ENCODE measurements at places on chromosomes 1 and 21.
A peak's percentile ranks its signal among the peaks of the same experiment; 100 is the strongest.

DNA sequence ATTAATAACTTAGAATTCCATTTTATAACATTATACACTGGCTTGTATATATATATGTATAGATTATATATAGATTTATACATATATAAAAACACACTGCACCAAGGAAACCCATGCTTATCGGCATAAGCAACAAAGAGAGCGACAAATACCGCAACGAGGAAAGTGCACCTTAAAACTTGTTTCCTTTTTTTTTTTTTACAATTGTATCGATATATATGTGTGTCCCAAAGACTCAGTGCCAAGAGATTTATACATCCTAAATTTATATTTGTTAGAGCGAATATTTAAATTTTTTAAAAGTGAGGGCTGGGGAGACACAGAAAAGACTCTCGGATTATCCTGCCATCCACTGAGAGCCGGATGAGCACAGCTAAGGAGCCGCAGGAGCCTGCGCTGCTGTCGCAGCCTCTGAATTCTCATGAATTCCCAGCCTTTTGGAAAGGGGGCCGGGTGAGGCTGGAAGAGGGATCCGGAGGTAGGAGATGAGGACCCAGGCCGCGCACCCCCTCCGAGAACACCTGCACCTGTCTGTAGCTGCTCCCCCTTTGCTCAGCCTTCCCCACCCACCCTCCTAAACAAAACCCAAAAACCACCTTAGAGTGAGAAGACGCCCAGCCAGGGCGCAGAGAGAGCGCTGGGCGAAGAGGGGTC, 5.2 kb downstream of the DMRTA2 start:
- DNase-seq, result no peak

- no peak for DNase-seq
Measured at GRCh38 chr1:246096356-246096755, 410.7 kb downstream of the SMYD3 start.

DNA sequence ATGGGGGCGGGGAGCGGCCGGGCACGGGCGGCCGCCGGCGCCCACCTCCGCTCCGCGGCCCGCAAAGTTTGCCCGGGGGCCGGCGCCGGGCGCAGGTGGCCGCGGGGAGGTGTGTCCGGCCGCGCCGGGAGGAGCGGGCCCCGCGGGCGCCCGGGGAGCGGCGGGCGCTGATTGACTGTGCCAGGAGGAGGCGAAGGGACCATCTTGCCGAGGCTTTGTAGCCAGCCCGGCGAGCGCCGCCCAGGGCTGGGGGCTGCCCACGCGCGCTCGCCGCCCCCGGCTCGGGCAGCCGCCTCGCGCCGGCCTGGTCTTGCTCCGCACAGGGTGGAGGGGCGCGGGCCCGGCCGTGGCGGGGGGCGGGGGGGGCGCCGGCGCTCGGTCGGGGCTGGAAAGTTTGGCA, 432 bp downstream of the EPHB2 start:
- DNase-seq, result no peak

- DNase-seq, result peak; percentile 38
Measured at GRCh38 chr1:43227143-43227764, 42.5 kb upstream of the TMEM125 start.

DNA sequence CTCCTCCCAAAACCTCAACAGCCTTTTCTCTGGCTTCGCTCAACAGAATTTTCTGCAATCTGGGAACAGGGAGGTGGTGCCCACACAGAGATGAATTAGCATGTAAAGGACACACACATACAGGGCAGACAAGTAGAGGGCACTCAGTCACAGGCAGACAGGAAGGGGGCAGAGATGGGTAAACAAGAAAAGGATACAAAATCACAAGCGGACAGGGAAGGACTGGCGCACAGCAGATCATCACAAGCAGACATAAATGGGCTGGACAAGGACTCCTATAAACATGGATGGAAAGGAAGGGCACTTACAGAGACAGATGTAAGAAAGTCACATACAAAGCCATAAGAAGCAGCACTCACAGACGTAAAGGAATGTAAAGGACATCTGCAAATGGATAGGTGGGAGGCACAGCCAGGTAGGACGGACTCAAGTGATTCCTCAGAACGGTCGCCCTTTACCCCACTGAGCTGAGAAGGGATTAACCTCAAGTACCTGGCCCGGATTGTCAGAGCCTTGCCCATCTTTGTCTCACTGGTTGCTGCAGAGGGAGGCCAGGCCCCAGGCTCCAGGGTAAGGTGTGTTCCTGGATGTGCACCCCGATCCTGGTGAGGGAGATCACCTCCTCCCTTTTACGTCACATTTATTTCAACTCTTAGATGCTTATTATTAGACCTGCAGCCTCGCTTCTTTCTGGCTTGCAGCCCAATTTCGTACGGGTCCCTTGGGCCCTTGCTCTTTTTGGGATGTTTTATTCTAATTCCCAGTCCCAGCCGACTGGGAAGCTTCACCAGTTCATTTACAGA, 836 bp upstream of the PRCC start:
- DNase-seq, result peak; percentile 12

- peak; percentile 61 for DNase-seq
Measured at GRCh38 chr1:4172644-4173599, 272.9 kb upstream of the C1orf174 start.

DNA sequence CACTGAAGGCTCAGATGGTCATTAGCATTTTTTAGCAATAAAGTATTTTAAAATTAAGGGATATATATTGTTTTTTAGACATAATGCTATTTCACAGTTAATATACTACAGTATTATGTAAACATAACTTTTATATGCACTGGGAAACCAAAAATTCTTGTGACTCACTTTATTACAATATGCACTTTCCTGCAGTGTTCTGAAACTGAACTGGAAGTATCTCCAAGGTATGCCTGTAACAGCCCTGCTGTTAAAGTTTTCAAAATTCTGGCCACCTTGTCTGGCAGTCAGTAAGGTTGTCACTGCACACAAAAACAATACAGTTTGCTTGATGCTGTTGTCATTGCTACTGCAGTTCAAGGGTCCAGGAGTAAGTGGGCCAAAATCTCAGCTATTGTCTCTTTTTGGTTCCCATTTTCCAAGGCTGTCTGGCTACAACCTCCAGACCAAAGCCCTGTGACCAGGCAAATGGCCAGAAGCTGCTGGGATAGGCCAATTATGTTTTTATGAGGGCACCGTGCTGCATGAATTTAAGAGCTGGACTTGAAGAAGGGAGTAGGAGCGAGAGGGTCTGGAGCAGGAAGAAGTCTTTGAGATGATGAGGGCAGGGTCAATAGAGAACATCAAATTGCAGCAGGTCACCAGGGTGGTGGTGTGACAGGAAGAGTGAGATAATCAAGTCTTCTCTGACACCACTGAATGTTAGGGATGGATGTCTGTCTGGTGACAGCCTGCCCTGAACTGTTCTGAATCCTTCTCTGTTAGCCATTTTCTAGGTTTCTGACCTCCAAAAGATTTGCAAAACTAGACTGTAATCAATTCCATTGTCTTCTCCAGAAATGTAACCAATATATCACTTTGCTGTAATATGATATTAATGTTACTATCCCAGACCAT, 82.3 kb upstream of the CACHD1 start:
- DNase-seq, result no peak

GRCh38 chr1:24369199-24369598, 44.4 kb downstream of the STPG1 start:
- no peak for DNase-seq

DNA sequence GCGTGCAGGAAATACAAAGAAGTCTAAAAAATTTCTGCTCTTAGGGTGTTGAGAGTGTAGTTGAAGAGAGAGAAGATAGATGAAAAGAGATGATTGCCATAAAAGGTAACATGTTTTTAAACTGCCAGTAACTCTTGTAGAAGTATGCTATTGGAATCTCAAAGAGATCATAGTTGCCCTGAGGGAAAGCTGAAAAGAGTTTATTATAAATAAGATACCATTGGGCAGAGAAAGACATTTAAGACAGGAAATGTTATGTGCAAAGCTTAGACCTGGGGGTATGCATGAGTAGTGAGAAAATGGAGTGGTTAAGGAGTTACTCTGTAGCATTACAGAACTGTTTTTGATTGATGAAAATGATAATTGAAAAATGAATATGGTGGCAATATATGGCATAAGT, 17.6 kb downstream of the GABPA start:
- no peak for DNase-seq

DNA sequence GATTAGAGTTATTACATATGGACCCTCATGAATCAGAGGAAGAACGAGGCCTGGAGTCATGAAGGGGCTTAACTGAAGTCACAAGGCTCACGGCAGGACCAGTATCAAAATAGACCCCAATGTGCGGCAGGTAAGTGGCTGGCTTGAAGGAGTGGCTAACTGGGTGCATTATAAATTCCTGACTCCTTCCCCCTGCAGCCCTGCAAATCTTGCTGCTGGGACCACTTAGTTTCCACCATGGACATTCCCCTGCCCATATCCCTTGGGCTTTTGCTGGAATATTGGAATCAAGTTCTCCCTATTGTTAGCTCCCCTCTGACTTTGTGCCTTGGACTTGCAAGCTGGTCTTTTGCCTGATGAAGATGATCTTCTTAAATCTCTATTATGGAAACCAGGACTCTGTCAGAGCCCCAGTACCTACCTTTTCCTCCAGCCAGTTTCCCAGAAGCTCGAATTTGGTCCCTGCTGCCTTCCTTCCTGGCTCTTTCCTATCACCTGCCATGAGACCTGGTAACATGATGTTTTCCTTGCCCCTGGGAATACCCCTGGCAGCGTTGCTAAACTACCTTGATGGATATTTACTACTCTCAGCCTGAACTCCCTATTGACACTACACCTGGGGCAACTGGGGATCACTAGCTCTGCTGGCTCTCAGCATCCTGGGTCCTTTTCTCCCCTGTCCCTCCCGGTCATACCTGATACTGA, 156.0 kb upstream of the JUN start:
- DNase-seq, result no peak

DNA sequence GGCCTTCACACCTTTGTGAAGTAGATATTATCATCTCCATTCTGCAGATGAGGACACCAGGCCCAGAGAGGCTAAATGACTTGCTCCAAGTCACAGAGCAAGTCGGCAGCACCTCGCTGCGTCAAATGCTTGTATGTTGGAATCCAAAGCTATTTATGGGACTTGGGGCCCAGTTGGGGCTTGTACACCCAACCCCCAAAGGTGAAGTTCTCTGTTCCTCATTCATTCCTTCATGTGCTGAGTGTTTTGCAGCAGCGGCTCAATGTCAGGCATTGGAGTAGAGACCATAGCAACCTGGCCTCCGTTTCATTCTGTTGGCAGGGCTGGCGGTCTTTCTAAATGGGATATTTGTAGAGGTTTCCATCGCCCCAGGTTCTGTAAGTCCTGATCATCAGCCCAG, 113.4 kb upstream of the SLC25A33 start:
- DNase-seq, result no peak

GRCh38 chr1:210003501-210003900, 65.5 kb downstream of the SYT14 start:
- DNase-seq, result no peak

- DNase-seq, result no peak
Measured at GRCh38 chr1:24528744-24529143, 26.1 kb downstream of the RCAN3 start.

- DNase-seq, result no peak
Measured at GRCh38 chr1:44812822-44813543, 4.7 kb downstream of the BTBD19 start.

- DNase-seq, result no peak
Measured at GRCh38 chr1:6075748-6076147, 30.1 kb downstream of the KCNAB2 start.

DNA sequence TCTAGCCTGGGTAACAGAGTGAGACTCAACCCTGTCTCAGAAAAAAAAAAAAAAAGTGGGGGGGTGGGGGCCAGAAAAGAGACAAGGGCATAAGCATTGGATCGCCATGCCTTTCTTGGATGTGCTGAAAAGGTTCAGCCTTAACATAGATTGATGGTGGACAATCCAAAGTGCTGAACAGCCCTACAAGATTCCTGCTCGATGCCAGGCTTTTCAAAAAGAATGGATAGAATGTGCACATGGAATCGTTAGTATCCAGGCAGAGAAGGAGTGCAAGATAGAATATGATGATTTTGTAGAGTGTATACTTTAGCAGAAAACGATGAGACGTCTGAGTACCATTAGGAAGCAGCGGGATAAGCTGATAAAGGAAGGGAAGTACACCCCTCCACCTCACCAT, 10.9 kb upstream of the COA7 start:
- no peak for DNase-seq

GRCh38 chr1:89603651-89604413, 29.1 kb upstream of the LRRC8C start:
- peak; percentile 29 for DNase-seq

DNA sequence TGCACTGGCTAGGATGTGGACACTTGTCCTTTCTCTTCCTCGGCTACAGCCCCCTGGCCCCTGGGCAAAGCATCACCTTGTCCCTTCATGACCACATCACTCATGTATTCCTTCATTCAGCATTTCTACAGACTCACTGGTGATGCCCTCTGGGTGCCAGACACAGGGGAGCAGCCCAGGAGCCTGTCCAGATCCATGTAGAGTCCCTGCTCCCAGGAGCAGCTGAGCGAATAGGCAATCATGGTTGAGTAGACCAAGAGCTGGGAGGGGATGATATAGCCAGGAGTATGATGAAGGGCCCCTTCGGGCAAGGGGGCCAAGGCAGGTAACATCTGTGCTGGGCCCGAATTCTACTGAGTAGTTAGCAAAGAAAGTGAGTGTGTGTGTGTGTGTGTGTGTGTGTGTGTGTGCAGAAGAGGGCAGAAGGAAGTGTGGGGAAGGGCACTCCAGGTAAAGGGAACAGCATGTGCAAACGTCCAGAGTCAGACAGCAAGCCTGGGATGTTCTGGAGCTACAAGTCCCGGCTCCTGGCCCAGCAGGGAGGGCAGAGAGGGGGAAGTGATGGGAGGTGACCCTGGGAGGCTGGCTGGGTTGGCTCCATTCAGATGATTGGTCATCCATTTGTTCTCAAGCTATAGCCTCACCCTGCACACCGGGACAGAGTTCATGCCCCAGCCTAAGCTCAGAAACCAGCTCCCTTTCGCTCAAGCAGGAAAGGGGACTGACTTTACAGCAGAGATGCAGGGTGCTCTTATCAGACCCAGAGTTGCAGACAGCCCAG, 21.0 kb upstream of the PIK3CD start:
- peak; percentile 16 for DNase-seq

- DNase-seq, result no peak
Measured at GRCh38 chr21:37210799-37211198, 56.3 kb downstream of the VPS26C start.

DNA sequence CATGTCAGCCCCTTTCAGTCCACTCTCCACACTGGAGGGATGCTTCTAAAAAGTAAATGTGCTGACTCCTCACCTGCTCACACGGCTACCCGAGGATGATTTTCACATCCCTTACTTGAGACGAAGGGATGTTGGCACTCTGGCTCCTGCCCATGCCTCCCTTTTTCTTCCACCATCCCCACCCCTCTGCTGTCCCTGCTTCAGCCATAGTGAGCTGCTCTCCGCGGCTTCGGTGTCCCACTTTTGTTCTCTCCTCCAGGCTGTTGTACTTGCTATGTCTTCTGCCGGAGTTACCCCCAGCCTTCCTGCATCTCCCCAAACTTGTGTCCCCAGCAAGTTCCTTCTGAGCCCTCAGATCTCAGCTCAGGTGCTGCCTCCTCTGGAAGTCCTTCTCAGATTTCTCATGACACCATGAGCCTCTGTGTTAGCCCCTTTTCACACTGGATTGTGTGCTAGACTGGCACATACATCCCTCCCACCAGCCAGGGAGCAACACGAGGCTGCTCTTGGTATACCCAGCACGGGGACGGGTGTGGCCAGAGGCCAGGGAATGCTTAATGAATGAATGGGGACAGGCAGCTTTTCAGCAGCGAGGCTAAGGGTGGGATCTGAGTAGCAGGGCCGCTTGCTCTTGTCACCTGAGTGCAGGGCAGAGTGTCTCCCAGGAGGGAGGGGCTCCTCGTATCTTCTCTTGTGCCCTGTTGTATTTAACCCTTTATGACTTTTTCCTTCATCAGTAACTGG, 1.3 kb downstream of the ACOT11 start:
- DNase-seq, result no peak
